ENCODE measurements at places on chromosomes 16 and 17. TPM values are rescaled to one million over a fixed set of nuclear protein-coding genes. Genes with fewer than 3 reads are reported as not detected.

The STH gene
- not detected for total RNA-seq

The TVP23A gene
- total RNA-seq: 0.08 TPM

The GDPD3 gene
- 0.46 TPM for total RNA-seq

The TMEM238L gene
- not detected for total RNA-seq

The FAM171A2 gene
- total RNA-seq: 0.83 TPM

GRCh38 chr17:28675490-28675889, 13.5 kb downstream of the SUPT6H start:
- no peak overlapping the region for H3K27ac ChIP-seq
- H3K27me3 ChIP-seq: no peaks in the 10 kb centered on the region
- H3K4me1 ChIP-seq: no peaks in the 10 kb centered on the region

GRCh38 chr16:17316005-17316404, 154.8 kb downstream of the XYLT1 start:
- H3K4me1 ChIP-seq: no peaks in the 10 kb centered on the region
- no peak overlapping the region for H3K27ac ChIP-seq
- no peaks in the 10 kb centered on the region for H3K27me3 ChIP-seq
- no peaks in the 10 kb centered on the region for H3K36me3 ChIP-seq
- no peak for DNase-seq

- no peak overlapping the region for H3K27ac ChIP-seq
- no peaks in the 10 kb centered on the region for H3K36me3 ChIP-seq
- no peak for DNase-seq
- no peaks in the 10 kb centered on the region for H3K27me3 ChIP-seq
Observed at GRCh38 chr17:40952661-40953060, 14.1 kb downstream of the KRT39 start.

Measured in pancreas (tissue), 10 donors.